ENCODE measurements at places on chromosomes 6 and 20.

GRCh38 chr6:36119209-36119608, 11.1 kb upstream of the MAPK13 start:
- DNase-seq = no peak

- no peak for DNase-seq
These were observed 4.6 kb upstream of the SIM1 start for GRCh38 chr6:100469101-100469859.

GRCh38 chr6:108502832-108503231, 57.9 kb upstream of the FOXO3 start:
- DNase-seq = no peak

DNA sequence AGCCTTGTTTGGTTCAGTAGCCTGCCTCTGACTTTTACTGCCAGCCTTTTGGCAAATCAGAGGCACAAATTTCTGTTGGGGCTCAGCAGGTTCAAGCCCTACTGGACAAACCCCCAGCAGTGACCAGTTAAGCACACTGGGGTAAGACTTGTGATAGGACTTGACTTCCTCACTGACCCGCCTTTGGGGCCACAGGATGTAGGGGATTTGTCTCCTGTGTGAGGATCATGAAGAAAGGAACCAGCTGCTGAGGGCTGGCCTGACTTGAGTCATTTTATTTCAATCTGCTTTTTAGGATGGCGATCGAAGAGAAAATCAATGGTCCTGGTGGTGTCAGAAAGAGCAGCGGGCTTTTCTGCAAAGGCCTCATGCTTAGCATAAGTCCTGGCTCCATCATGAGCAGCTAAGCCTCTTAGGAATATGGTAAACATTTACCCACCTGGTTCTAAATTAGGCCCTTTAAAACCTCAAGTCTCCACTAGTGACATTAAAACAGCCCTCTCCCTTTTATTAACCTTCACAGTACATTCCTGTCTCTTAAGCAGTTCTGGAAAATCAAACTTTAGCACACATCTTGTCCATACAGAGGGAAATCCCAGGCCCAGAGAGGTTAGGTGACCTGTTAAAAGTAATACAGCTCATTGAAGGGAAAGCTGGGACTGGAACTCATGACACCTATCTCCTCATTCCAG, 16.6 kb downstream of the CHMP4B start:
- DNase-seq = no peak

GRCh38 chr6:74557236-74557635, 648.6 kb downstream of the COL12A1 start:
- no peak for DNase-seq

- no peak for DNase-seq
These were observed 110.4 kb upstream of the IYD start for GRCh38 chr6:150258381-150258780.

DNA sequence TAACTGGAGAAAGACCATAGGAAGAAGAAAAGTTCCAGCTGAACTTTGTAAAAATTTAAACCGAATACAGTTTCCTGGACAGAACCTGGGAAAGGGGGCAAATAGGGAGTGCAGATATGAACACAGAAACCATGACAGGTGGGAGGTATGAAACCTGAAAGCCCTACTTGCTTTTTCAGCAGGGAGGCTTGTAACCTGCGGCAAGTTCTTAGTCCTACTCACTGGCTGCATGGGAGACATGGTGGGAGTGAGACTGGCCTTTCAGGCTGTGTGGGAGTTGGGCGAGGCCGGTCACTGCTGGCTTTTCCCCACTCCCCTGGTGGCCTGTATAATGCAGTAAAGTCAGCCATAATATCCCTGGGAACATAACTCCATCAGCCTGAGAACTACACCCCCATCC, 54.2 kb downstream of the ROS1 start:
- DNase-seq = no peak

- DNase-seq = no peak
These were observed 91.7 kb upstream of the HDDC2 start for GRCh38 chr6:125393449-125393858.

- DNase-seq = no peak
These were observed 45.9 kb upstream of the MC3R start for GRCh38 chr20:56202493-56203077.

DNA sequence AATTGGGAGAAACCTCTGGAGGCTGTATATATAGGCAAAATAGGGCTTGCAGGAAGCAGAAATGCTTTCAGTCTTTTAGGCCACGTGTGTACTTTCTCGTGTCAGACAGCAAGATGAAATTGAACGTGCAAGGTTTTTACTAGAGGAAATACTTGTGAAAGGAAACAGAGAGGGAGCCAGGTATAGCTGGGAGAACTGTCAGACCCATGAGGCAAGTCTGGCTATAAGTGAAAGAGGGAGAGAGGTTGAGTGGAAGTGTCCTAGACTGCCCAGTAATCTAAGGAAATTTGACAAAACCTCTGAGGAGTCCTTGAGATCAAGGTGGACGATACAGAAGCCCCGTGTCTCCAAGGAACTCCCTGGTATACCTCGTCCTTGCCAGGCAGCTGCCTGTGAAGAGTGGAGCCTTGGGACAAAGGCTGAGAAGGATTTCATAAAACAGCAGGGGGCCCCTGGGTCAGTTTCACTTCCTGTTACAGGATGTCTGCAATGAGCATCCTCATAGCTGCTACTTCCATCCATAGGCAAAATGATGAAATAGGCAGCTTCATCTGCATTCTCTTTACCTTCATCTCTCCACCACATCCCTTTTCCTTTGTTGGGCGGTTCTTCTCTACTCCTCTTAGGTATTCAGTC, 114.4 kb upstream of the MAP3K7 start:
- no peak for DNase-seq

- no peak for DNase-seq
These were observed 144.6 kb upstream of the MMS22L start for GRCh38 chr6:97427648-97428047.

DNA sequence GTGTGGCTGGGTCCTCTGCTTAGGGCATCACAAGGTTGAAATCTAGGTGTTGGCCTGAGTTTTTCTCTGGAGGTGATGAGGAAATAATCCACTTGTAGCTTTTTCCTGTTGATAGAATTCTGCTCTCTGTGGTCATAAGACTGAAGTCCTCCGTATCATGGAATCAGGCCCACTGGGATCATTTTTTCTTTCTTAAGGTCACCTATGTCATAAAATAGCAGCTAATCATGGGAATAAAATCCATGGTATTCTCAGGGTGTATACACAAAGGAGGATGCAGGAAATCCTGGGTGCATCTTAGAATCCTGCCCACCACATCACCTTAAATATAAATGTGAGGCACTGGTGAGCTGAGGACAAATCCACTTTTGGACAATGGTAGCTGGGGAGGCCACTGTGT, 72.7 kb downstream of the PRDM1 start:
- no peak for DNase-seq

DNA sequence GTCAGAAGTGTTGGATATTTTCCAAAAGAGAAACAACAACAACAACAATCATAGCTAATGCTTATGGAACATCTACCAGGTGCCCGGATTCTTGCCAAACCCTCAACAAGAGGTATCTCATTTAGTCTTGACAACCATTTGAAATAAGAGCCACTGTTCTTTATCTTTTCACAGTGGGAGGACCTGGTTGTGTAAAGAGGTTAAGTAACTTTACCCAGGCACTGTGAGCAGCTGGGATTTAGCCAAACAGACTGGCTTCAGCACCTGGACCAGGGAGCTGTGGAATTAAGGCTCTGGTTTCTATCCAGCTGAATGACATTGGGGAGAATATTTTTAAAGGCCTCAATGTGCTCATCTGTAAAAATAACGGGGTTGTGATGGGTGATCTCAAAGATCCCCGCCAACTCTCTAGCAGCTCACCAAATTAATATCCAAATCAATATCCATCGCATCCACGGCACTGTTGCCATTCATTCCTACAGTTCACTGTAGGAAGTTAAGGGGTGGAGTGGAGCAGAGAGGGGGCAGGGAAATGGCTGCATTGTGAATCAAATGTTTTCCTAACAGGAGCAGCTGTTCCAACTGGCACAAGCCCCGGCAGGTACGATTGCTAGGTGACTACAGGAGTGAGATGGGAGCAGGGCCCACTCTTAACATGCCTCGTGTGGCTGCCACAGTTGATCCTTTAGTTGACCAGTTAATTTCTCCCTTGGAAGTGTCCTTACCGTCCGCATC, 61.8 kb downstream of the GCNT2 start:
- peak; percentile 96 for DNase-seq

DNA sequence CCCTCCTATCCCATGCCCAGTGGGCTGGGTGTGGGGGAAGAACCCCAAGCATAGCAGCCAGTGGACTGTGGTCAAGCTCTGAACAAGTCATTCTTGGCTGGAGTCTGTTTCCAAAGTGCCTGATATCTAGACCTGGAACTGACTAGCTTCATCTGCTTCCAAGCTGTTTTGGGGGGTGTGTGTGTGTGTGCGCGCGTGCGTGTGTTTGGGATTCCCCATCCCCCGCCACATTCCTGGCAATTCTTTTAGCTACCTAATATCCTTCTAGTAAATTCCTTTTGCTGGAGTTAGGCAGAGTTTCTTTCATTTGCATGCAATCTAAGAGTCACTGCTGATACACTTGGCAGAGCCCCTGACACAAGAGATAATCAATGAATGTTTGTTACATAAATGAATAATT, 7.8 kb downstream of the PAK5 start:
- DNase-seq = no peak

DNA sequence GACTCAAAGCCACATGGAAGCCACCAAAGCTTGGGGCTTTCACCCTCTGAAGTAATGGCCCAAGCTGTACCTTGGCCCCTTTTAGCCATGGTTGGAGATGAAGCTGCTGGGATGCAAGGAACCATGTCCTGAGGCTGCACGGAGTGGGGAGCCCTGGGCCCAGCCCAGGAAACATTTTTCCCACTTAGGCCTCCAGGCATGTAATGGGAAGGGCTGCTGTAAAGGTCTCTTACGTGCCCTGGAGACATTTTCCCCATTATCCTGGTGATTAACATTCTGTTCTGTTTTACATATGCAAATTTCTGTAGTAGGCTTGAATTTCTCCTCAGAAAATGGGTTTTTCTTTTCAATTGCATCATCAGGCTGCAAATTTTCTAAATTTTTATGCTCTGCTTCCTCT, 558.2 kb downstream of the EYS start:
- DNase-seq = no peak

- DNase-seq = no peak
These were observed 94.2 kb upstream of the ATXN1 start for GRCh38 chr6:16855460-16855859.

DNA sequence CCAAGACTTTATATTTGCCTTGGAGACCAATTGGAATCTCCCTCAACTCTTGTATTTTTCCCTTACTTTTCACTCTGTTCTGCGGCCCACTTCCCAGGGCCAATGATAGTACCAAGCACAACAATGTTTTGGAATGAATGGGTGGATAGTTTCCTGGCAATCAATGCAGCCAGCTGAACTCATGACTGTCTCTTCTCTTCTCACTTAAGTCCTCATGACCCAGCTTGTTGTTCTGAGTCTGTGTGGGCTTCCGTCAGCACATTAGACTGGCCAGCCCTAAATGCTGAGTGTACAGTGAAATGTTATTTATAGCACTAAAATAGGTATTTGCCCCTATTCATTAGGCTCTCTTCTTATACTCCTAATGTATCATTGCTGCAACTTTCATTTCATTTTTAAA, 5.6 kb upstream of the MBOAT1 start:
- no peak for DNase-seq

GRCh38 chr20:40925829-40926510, 102.7 kb upstream of the TOP1 start:
- no peak for DNase-seq

DNA sequence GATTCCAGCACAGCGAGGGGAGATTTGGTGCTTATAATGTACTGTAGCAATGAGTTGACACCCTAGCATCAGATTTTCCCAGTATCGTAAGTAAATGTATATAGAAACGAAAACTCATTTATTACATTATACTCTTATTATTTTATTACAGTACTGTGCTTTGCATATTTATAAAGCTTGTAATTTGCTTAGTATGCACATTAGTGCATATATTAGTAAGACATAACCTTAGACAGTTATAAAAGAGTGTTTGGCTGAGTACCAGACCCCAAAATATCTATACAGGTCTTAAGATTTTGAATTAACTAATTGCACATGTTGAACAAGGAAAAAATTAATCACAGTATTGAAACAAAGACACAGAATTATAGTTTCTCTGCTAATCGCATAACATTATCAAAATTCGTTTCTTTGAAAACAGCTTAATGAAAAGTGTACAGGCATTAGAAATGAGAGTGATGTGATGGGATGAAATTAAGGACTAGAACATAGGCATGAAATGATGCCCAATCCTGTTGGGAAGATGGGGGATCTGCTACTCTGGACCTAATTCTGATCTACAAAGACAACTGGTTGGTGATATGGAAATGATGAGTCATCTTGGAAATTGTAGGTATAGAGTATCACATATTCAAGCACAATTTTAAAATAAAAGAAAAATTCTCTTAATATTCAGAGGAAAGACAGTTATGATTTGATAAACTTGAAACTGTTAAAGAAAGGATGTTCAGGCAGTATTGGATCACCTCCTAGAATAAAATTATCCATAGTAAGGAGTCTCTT, 42.8 kb downstream of the STXBP5 start:
- no peak for DNase-seq

DNA sequence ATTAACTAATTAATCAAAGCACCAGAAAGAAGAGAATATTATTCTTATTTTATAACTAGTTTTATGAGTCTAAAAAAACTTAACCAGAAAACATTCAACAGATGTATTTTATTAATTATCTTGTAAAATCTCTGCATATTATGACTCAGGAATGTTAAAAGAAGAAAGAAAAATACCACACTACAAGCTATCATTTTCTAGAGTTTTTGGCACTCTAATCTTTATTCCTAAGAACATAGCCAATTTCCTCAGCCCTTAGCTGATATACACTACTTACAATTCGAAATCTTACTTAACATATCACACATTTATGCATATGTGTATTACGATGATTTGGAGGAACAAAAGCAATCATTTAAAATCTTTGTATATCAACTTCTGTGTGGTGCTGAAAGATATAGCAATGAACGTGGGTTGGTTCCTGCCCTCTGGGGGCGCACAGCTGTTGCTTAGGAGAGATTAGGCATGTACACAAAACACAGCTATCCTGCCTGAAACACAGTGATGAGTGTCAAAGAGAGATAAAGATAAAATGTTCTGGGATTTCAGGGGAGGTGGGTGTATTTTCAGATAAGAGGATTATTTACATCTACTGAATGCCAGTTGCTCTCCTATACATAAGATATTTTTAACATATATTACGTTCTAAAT, 404.5 kb downstream of the SYNE1 start:
- DNase-seq = no peak

- no peak for DNase-seq
These were observed 54.6 kb upstream of the UBR2 start for GRCh38 chr6:42509256-42509655.

- DNase-seq = no peak
These were observed 159.2 kb upstream of the COL21A1 start for GRCh38 chr6:56406276-56407269.

- no peak for DNase-seq
These were observed 25.5 kb downstream of the C6orf15 start for GRCh38 chr6:31086788-31087440.
